ENCODE measurements at places on chromosomes 2 and 18.
A peak's percentile ranks its signal among the peaks of the same experiment; 100 is the strongest.

- DNase-seq, result peak; percentile 85
Measured at GRCh38 chr2:66439812-66440542, 5.1 kb downstream of the MEIS1 start.

GRCh38 chr18:32040936-32041335 lies 22.3 kb downstream of the RNF125 start:
- no peak for DNase-seq

GRCh38 chr2:94986392-94986963 lies 39.0 kb upstream of the MAL start:
- peak; percentile 88 for DNase-seq

DNA sequence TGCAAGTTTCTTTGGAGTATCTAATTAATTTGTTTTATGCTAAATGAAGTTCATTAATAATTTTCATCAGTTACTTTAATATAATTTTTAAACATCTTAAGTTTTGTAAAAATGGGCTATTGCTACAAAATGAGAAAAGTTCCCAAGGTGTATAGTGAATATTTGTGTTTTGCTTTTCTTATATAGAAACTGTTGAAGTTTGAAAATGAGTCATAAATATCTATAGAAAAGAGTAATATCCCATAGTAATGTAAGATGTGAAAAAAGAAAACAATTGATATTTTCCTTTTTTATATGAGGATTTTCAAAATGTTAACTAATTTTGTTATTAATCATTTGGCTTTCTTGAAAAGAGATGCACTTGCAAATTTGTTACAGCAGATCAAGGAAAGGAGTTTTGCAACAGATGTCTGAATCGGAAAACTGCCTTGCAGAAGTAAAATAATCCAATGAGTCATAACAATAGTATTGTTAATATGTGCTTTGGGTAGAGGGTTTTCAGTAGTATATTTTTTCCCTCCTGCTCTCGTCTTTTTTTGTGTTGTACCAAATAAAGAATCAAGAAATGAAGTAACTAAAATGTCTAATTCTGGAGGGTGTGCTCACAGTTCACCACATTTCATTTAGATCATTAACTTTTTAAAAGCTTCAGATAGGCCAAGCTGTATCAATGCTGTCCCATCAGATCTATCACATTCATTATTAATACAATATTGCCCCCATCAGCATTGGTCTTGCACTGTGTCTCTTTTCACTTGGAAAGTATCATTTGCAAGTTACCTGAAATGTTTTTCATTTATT lies 15.5 kb downstream of the DUSP19 start:
- no peak for DNase-seq

DNA sequence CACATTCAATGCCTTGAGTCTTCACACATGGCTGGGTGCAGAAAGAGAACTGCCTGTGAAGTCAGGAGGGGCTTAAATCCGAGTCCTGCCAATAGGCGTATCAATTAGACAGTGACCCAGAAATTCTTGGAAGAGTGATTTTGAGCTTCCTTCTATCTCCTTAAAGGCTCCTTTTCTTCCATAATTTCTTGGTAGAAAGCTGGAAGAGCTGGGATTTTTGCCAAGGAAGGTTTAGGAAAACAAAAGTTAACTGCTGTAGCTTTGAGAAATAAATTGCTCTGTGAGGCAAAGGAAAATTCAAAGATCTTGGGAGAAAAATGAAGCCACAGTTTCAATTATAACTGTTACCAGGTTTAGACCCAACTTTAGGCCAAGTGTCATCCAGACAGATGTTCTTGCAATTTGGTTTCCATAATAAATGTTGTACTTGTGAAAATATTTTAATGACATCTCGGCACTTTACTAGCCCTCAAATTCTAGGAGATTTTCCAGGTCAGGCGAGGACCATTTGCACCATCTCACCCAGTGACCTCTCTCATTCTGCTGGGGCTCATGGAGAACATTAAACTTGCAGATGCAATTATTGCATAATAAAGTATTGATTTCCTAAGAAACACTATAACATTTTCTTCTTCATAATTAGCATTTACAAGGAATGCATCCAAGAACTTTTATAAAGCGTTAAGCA lies 329.7 kb upstream of the MEIS1 start:
- DNase-seq, result peak; percentile 72

- no peak for DNase-seq
Measured at GRCh38 chr2:9807555-9808305, 35.5 kb upstream of the TAF1B start.

- peak; percentile 97 for DNase-seq
Measured at GRCh38 chr2:9003616-9004337, at the start of gene MBOAT2. MBOAT2 (minus strand) TSS chr2:9003684; CDS start chr2:9003614, 70 bp downstream.

DNA sequence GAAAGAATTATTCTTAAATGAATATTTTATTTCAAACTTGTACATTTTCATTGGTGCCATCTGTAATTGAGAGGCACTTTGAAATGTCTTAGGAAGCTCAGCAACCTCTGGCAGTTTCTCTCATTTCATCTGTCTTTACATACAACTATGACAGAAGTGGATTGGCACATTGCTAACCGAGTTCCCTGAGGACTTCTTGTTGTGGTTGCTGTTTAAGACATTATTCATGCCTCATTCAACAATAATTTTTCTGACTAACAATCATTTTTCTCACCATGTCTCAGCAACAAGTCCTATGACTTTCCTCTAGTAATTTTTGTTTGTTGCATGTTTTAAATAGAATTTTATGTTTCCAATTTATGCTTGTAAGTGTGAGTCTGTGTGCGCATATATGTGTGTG lies 284.0 kb upstream of the CWC22 start:
- DNase-seq, result peak; percentile 4

GRCh38 chr2:42055573-42056514 lies 8.0 kb downstream of the PKDCC start:
- DNase-seq, result no peak

DNA sequence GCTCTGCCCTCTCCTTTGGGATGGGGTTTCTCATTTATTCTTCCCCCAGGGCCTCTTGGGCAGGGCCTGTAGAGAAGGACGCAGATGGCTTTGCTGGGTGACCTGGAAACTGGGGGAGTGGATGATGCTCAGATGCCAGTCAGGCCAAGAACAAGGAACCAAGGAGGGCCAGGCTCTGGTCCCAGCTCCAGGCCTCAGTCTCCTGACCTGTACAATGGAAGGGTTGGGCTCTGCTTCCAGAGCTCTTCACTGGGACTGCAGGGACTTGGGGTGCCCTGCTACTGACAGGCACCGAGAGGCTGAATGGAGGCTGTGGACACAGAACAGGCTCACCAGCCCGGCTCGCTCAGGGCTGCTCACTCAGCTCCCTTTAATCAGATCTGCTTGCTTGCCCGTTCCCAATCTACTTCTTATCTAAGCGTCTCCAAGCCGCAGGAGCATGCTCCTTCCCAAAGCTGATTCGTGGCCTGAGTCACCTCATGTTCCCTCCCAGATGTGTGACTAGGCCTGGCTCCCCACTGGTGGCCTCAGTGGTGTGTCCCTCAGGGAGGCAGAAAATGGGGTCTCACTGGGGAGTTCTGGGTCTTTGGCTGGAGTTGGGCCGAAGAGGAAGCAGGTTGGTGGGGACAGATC lies 82.6 kb upstream of the ODC1 start:
- no peak for DNase-seq

GRCh38 chr18:61606068-61606660 lies 272.9 kb downstream of the CDH20 start:
- DNase-seq, result peak; percentile 91

DNA sequence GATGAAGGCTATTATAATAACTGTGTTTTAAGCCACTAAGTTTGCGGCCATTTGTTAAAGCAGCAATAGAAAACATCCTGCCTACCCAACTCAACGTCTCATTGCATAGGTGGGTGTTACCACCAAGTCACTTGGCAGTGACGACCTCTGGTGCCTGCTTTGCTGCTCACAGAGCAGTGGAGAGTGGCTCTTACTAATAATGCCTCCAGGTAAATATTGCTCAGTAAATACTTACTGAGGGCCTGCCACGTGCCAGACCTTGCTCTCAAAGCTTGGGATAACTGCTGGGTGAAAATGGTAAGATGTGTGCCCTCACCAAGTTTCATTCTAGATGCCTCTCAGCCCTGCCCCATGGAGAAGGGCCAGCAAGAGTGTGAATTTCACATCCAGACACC lies 27.7 kb downstream of the ITGA6 start:
- DNase-seq, result no peak

DNA sequence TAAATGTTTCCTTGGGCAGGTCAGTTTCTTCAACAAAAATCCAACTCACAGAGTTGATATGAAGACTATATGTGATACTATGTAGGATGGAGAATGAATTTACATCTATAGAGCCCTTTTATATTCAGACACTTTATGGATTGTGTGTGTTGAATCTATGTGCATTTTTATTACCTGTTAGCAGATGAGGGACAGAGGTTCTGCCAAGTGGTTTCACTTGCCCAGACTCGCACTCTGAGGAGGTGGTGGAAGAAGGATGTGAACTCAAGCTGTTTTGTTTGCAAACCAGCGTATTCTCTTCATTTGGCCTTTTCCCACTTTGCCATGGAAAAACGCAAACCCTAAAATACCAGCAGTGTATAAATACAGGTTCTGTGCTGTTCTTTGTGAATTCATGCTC lies 237.6 kb downstream of the TDRD15 start:
- DNase-seq, result no peak

DNA sequence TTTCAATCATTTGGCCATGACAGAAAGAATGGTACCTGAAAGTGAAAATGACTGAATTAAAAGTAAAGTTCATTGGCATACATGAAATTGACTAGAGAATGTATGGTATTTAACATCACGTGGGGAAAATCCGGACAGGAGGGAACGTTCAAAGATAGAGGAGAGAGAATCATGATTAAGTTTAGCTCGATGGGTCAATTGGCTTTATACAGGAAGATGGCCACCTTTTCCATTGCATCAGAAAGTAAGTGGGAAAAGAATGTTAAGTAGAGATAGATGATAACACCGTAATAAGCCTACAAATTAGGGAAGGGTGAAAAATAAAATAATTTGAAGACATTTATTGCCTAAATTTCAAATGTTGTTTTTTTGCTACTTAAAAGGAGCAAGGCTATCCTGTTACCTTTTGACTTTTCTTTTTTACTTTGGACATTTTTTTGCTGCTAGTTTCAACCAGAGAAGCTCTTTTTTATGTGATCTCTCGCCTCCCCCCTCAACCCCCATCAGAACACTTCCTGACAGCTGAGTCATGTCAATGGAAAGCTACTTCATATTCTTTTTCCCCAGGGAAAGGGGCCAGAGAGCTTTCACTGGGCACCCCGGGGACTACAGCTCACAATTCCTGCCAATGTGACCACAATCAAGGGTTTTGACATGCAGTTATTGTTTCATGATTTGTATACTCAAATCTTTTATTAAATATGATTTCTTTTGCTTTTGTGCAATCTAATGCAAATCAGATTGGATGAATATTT lies 767 bp upstream of the CCDC102B start:
- peak; percentile 69 for DNase-seq

DNA sequence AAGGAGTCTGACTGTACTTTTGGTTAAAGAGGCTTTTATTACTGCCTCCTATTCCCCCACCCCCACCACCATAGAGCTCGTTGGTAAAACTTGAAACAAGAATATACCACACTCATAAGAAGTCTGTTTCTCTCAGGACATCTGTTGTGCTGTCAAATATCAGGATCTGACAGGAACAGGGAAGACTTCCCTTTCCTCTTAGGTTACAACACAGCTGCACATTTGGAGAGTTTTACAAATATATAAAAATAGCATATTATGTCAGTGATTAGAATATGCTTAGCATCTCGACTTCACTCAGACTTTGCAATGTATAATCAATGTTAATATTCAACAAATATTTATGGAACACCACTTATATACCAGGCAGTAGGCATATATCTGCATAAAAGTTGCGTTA lies 439.6 kb upstream of the REG3G start:
- DNase-seq, result no peak

DNA sequence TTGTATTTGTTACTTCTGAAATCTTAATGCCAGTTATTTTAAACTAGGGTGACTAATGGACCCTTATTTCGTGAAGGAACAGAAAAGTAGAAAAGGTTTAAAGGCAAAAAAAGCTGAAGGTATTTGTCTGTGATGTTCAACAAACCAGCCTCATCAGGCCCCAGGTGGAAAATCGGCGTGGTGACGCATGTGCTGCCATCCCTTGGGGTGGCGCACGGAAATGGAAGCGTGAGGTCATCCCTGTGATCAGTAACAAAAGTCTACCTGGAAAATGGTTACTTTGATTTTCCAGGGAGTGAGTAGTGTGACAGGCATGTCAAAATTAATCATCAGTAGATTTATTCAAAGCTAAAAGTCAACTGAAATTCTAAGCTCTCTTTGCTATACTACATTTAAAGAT lies 313.2 kb downstream of the GBX2 start:
- DNase-seq, result no peak

GRCh38 chr2:219723311-219723710 lies 95.9 kb downstream of the SLC4A3 start:
- no peak for DNase-seq

DNA sequence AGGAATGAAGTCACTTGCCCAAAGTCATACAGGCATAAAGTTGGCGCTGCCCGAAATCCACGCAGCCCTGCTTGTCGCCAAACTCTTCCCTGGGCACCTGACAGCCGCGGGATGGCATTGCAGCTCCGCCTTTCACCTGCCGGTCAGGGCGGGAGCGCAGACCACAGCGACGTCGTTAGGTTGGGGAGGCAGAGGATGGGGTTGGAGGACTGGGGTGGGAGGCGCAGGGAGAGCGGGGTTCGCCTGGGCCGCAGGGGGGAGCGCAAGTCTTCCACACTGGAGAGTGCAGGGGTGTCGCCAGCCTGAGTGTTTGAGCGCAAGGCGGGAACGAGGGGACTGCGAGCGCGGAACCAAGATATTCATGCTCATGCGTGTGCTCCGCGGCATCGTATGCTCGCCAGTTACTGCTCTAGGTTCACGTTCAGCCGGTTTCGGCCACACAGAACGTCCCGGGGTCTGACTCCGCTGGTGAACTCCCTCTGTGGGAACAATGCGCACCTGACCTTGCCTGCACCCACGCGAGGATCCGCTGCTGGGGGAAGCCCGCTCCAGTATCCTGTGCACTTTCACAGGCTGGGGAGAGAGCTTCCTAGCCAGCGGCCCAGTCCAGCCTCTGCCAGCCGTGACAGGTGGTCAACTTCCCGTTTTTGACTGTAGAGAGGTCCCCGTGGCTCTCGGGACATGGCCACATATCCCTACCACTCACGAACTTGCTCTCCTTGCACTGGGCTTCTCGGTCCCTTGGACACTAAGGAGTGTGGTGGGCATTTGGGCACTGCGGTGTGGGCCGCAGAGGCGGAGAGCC lies 767 bp upstream of the NPPC start:
- DNase-seq, result no peak

DNA sequence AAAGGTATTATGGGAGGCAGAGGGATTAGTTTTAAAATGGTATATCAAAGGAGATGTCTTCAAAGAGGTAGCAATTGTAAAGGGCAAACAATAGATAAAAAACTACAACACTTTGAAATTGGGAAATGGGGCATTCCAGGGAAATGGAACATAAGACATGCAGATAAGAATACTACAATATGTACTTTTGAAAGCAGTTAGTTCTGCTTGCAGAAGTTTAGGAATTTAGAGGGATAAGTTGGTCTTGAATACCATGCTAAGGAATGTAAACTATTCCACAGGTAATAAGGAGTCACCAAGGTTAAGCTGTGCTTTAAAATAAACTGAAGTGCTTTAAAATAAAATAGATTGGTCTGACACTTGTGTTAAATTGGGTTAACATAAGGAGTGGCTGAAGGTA lies 571.7 kb upstream of the ACVR2A start:
- no peak for DNase-seq

- no peak for DNase-seq
Measured at GRCh38 chr2:179764710-179765109, 96.7 kb downstream of the ZNF385B start.

GRCh38 chr2:219207134-219207883 lies 727 bp downstream of the ZFAND2B start:
- no peak for DNase-seq

- DNase-seq, result no peak
Measured at GRCh38 chr2:233091595-233092375, 31.6 kb downstream of the INPP5D start.

Data from eye (tissue), 1 donor.